ENCODE measurements at places on chromosomes 2 and 18.

GRCh38 chr2:174072069-174072468 is 106.9 kb upstream of the SP3 start:
- DNase-seq, result no peak

DNA sequence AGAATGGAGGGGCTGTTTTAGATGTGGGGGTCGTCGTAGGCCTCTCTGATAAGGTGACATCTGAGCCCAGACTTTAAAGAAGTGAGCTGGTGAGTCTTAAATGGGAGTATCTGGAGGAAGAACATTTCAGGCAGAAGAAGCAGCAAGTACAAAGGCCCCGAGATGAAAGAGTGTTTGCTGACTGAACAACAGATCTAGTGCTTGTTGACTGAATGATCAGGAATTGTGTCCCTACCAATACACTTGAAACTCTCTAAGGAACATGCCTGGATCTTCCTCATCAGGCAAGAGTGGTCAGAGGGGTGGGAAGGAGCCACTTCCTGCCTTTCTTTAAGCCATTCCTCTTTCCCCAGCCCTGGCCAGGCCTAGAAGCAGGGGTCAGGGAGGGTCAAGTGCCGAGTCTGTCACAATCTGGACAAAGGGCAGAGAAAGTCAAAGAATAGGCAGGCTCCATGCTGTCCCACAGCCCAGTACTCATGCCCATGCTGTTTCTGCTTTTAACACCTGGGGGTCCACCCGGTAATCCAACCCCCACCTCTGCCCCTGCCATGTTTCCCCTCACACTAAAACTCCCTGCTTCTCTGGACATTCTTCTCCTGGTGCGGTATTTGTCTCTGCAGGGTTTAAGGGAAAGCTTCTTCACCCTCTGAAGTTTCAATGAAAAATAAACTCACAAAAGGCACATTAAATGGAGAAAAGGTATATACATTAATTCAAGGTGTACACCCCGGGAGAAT is 3.0 kb upstream of the TMEM37 start:
- no peak for DNase-seq

DNA sequence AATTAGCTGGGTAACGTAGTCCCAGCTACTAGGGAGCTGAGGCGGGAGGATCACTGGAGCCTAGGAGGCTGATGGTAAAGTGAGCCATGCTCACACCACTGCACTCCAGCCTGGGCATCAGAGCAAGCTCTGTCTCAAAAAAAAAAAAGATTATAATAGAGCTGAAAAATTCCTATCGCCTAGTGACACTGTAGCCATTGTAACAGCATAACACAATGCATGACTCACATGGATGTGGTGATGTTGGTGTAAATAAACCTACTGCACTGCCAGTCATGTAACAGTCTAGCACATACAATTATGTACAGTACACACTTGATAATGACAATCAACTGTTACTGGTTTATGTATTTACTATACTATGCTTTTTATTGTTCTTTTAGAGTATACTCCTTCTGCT is 39.6 kb downstream of the MGAT4A start:
- DNase-seq, result peak; percentile 53

DNA sequence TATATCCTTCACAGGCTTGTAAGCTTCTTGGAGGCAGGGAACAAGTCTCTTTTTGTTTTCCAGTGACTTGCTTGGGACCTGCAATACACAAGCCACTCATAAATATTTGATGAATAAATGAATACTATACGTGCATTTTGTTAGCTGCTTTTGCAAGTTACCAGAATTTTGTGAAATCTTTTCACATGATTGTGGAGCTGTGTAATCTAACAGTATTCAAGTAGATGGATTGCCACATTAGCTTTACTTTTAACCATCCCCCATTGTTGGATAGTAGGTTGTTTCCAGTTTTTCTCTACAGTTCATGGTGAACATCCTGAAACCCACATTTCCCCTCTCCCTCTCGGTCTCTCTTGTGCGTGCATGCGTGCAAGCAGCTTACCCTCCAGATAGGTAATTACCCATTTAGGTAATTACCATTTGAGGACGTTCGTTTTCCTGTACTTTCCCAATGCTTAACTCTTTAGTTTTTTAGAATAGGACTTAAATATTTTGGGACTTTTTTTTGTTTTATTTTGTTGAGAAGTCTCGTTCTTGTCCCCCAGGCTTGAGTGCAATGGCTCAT is 12.5 kb downstream of the ZNF407 start:
- DNase-seq, result no peak

DNA sequence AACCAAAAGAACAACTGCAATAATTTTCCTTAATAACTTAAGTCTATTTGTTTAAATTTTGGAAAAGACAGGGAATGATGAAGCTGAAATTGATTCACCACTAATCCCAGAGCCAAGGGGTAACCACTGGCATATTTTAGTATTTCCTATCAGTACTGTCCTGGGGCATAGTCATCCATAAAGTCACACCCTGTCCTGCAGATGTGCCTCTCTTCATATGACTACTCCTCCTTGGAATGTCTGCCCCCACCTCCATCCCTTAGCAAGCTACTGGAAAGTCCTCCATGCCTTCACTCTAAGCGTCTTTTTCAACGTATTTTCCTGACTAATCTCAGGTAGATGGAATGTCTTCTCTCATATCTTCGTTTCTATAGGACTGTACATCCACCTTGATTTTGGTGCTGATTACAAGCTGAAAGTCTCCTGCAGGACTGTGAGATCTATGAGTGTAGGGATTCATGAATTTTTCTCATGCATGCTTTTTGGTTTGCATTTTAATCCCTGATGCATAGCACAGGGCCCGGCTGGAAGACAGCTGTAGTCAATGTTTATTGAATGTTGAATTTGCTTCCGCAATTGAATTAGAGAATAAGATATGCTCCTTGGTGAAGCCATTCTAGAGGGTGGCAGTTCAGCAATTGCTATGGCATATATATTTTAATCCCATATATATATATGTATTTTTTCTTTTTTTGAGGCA is 85.6 kb downstream of the MOGAT1 start:
- no peak for DNase-seq

GRCh38 chr2:30914456-30914855 is 107.2 kb upstream of the CAPN13 start:
- DNase-seq, result no peak

- DNase-seq, result no peak
These were observed 38.7 kb upstream of the HAAO start for GRCh38 chr2:42830922-42831574.

- DNase-seq, result no peak
These were observed 118.4 kb downstream of the BCL2L11 start for GRCh38 chr2:111239107-111239506.

DNA sequence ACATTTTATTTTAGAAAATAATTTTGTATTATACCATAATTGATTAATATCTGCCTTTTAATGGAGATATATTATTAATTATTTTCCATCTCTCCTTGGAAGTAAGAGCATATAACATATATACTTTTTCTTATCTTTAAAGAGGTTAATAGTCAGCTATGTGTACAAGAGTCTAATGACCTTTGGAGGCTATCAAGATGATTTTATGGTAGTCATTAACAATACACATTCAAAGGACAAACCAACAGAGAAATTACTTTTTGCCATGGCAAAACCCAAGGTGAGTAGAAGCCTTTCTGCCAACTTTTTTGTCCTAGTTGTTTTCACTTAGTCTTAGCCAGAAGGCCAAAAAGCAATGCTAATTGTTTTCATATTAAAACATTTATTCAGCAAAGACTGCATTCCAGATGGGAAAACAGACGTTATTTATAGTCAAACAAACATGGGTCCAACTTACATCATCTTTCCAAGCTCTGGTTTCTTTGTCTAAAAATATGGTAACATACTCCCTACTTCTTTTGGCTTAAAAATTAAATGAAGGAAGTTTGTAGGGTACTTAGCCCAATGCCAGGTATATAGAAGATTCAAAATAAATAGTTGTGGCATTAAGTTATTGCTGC is 9.6 kb upstream of the DYNC2LI1 start:
- DNase-seq, result no peak

GRCh38 chr18:48616484-48617255 is 77.8 kb downstream of the CTIF start:
- DNase-seq, result no peak

DNA sequence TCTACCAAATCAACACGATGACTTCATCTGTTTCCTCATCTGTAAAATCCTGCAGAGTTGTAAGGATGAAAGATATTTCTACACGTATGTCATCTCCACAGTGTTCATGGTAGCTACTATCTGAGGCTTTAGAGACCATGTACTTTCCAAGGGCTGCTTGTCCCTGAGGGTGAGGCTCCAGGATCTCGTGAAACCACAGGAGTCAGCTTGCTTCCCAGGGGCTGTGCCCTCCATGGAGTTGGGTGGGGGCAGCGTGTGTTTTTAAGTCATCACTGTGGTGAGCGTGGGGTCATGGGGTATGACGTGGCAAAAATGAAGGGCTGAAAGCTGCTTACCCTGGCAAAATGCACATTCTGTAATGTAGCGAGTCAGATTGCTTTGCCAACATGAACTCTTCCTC is 81.6 kb downstream of the ASAP2 start:
- peak; percentile 74 for DNase-seq

- no peak for DNase-seq
These were observed 46.5 kb downstream of the THNSL2 start for GRCh38 chr2:88216641-88217040.

GRCh38 chr2:109582928-109583895 is 30.6 kb downstream of the SEPTIN10 start:
- no peak for DNase-seq

GRCh38 chr2:73749314-73749713 is 12.2 kb upstream of the TPRKB start:
- DNase-seq, result no peak

DNA sequence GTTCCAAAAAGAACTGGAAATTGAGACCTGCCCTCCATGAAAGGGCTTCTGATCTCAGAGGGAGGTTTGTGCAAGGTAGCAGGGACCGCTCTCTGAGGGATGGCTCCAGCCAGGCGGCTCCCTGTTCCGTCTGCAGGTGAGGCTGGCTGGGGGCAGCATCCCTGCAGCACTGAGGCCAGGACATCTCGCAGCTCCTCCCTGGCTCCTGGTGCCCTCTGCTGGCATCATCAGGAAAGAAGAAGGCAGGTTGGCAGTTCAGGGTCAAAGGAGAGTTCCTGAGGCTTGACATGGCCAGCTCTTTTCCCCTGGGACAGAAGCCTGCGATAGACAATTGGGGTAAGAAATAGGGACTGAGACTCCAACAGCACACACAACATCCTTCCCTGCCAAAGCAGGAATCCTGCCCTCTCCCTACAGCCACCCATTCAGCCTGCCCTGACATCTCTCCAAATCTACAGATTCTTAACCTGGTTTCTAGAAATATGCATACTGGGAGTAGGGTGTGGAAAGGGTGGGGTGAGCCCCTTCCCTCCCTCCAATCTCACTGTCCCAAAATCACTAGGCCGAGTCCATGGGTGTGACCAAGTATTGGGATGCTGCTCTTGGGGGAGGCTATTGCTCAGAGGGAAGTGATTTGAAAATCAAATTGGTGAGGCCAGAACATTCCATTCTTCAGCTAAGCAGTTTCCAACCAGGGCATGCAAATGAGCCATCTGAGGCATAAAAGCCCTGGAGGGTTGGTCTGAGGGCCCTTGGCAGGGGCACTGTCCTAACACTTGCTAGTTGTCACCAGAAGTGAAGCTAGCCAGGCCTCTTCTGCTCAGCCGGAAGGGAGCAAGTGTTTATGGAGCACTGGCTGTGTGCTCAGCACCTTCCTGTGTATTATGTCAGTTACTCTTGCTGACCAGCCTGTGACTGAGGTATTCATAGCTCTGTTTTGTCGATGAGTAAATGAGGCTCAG is 185.4 kb downstream of the TFCP2L1 start:
- DNase-seq, result no peak

DNA sequence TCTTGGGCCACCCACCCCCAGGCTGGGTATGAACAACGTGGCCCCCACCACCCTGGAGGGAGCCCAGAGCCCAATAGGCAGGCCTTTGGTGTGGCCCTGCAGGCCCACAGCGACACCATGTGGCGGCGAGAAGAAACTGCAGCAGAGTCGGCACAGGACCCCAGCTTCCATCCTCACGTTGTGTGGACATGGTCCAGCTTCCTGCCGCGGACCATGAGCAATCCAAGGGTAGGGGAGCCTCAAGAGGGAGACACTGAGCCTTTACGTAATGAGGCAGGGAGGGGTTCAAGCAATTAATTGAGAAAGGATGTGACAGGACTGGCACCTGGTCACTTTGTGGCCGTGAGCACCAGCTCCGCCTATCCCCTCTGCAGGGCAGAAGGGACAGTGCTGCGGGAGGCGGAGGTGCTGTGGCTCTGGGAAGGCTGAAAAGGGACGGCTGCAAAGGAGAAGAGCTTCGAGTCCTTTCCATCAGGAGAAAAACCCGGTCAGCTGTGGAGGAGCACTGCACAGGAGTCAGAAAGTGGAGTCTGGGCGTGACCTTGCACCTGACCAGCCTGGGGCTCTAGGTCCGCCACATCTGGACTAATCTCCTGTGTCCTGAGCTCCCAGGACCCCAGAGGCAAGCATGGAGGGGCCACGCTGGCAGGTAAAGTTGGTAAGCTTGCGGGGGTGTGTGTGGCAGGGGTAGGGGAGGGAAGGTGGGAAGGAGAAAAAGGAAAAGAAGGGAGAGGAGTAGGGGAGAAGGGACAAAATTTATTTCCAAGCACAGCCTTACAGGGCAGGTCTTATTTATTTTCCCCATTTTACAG is 44.9 kb downstream of the TMEM37 start:
- peak; percentile 67 for DNase-seq

- no peak for DNase-seq
These were observed 231.9 kb downstream of the DYSF start for GRCh38 chr2:71685073-71685848.

DNA sequence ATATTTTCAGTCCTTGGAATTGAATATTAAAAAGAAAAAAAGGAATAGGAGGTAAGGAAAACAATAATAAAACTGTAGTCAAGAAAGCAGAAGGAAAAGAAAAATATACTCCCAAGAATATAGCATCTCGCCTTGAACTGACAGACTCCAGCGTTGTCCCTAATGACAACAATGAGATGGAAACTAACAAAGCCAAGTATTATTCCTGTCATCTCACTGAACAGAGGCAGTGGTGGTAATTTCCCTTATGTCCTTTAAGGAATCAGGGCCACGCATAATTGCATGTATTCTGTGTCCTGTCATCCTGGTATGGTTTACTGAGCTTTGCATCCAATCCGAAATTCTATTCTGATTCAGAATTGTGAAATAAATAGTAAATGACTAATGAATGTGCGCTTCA is 158.9 kb downstream of the LRRTM4 start:
- DNase-seq, result no peak

Data from H4 (cell line).